ENCODE measurements at places on chromosomes 2 and 18.

GRCh38 chr2:238596571-238597551 lies 170.1 kb downstream of the ASB1 start:
- no peak for DNase-seq

DNA sequence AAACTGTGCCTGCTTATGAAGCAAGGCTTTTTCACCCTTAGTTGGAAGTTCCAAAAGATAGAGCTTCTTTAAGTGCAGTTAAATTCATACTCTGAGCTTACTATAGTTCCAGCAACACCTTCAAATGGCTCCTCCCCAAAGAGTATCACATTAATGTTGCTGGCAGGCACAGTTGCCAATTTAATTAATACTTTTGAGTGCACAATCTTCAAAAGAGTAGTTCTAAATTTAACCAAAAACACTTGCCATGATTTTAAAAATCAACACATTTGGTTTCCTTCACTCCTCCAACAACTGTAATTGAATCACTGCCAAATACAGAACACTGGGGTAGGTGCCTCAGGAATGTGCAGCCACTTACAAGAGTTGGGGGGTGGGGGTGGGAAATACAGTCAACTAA lies 150.6 kb upstream of the UBE2E3 start:
- DNase-seq, result no peak

DNA sequence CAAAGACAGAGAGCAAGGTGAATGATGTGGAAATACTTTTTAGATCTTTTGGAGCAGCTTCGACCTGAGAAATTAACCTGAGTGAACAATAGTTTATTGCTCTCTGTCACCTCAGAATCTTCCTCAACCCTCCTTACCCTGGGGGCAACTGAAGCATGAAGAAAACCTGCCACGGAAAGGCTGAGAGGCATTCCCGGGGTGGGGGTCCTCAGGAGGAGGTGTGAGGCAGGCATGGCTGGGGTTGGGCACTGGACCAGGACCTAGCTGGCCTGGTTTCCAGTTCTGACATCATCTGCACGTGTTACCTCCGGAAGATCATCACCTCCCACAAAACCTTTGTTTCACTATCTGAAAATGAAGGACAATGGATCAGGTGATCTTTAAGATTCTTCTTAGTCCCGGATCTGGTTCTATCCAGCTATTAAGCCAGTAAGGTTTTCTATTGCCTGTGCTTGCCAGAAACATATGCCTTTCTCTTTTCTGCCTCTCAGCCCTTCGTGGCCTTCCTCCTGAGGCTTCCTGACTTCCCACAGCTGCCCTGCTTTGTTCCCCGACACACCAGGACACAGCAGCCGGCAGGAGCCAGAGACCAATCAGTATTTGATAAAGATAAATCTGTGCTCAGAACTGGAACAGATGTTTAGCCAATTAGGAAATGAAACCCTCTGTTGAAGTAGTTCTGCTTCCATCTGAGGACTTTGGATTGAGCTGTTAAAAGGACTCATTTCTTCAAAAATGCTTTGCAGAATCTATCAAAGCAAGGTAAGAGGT lies 232.5 kb downstream of the TDRD15 start:
- no peak for DNase-seq

DNA sequence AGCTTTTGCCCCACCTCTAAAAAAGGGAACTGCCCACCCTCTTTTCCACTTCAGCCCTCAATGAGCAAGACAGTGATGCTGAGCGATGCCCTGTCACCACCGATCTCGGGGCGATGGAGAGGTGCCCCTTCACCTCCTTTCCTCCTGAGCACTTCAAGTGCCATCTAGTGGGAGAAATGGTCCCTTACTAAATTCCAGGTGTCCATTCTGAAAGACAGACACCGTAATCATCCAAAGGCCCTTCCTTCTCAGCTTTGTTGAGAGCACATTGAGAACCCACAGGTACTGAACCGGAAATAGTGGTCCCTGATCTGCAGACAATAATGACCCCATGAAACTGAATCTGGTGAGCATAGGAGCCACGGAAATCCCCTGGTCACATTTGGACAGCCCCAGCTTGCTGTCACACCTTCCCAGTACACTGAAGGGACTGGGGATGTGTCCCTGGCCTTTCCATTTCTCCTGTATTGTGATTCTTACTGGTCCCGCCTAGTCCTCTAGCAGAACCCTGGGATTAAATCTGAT lies 38.5 kb downstream of the KCTD18 start:
- peak; percentile 66 for DNase-seq

DNA sequence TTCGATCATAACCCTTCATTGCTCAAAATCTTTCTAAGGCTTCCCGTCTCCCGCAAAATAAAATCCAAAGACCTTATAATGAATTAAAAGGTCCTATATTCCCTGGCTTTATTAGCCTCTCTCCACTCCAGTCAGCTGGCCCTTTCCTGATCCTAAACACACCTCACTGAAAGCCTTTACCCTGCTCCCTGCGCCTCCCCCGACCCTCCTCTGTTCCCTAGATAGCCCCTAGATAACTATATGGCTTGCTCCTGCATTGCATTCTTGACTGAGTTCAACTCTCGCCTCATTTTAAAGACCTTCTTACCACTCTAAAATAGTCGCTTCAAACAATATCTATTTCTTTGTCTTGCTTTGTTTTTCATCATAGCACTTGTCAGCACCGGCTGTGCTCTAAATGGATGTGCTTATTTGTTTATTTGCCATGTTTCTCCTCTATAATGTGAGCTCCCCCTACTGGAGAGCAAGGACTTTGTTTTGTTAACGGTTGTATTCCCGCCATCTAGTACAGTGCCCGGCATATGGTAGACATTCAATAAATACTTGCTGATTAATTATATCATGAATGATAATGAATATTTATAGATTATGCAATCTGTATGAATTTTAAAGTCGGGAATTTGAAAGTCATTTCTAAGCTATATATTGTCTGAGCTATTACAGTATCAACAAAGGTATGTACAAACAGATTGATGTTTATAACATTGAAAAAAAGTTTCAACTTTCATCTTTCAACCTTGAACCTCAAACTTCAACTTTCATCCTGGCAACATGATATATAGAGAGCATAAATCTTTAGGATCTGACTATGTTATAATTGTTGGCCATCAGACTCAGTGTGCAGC lies 32.4 kb upstream of the VIT start:
- no peak for DNase-seq

DNA sequence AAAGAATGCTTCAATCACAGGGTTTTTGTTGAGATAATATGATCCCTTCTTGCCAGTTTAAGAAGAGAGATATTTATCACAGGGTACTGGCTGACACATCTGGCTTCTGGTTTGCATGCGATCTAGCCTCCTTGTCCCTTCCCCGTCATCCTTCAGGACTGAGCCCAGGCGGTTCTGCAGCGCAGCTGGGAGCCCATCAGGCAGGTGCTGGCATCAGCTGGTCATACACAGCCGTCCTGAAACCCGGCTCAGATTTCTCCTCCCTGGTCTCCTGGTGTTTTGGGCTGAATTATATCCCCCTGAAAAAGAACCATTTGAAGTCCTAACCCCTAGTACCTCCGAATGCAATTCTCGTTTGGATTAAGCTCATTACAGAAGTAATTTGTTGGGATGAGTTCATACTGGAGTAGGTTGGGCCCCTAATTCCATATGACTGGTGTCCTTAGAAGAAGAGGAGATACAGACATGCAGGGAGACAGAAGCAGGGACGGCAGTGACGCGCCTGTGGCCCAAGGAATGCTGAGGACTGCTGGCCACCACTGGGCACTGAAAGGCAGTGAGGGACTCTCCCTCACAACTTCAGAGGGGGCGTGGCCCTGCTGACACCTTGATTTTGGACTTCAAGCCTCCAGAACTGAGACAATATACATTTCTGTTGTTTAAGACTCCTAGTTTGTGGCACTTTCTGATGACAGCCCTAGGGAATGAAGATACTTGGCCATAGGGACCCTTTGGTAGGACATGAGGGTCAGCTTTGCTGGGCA lies 83.9 kb upstream of the ODC1 start:
- DNase-seq, result no peak

DNA sequence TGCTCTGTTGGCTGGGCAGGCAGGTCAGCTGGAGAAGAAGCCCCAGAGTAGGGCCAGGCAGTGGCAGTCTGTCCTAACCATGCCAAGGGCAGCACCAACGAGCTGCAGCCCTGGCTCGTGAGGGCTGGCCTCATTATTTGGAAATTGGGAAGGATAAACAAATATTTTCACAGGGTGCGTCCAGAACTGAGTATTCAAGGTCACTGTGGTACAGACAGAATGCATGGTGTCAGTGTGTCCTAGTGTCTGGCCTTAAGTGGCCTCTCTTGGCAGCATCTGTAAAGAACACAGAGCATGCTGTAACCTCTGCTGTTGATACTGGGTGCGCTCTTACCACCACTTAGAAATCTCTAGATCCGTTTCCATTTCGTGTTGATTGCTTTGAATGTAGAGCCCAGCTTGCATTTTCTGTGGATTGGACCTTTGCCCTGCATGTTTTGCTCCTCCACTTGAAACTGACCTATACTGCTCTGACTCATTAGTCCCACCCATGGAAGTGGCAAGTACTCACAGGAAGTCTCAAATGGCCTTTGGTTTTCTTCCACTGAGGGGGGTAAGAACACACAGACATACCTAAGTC lies 88.2 kb downstream of the GREB1L start:
- no peak for DNase-seq

DNA sequence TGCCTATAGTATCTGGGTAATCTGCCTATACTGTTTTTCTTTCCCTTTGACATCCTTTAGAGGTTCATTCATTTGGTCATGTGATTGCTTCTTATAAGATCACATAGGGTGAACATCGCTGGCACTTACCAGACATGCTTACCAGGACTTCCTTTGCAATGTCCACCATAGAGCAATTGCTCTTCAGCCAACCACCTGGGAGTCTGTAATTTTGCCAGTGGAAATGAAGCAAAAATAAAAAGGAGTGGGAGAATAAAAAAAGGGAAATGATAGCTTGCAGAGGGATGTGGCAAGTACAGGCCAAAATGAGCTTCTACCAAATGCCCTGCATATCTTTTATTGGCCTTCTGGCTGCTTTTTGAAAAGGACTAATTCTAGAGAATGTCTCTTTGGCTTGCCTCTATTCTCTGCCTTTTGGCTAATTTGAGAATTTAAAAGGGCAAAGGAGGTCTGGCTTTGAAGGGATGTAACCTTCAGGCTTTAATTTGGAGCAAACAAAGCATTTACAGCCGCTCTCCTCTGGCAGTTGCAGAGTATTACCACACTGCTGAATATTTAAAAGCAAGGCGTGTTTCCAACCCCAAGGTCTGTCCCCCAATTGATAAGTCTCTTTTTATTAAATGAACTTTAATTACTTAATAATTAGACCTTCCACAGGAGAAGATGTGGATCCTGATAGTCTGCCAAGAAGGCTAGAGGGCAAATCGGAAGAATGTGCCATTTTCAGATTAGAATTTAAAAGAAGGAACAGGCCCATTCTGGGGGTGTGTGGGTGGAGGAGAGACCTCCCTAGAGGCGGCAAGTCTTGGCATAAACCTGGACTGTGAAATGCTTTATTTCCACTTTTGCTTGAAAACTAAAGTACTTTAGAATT lies 557.9 kb downstream of the DCC start:
- DNase-seq, result no peak

DNA sequence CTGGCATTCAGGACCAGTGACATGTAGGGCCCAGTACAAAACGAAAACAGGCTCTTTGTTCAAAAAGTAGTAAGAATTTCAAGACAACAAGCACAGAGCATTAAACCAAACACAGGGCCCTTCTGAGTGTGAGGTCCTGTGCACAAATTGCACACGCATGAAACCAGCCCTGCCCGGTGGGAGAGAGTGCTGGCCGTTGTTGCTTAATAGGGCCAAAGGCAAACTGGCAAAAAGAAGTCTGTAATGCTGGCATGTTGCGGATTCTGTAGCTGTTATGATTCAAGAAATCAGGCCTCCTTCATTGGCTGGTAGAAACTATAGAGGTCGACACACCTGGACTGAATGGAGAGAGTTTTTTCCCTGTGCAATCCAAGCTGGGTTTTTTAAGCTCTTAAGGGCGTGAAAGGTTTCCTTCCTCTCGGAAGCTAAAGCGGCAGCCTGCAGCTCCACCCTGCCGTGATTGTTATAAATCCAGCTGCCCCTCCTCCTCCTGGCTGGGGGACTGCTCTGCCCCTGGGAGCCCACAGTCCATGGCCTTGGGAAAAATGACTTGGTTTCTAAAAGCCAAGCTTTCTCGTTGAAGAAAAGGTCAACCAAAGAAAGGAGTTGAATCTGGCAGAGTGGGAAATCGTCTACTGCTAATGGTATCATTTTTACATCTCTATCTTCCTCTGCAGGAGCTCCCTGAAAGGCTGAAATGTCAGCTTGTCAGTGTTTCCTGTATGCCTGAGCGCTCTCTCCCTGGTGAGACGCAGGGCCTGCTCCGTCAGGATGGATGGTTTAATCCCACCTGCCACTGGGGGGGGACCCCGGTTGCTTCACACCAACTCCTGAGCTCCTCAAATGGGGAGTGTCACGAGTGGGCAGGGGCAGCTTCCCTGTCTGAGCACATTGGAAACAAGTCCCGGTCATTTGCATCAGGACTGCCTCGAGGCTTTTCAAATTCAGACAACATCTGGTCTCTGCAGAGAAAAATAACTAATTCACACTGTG lies 143.6 kb downstream of the ALPK2 start:
- no peak for DNase-seq

GRCh38 chr2:128812183-128812940 lies 493.7 kb upstream of the HS6ST1 start:
- DNase-seq, result no peak

GRCh38 chr2:62136956-62137830 lies 58.7 kb upstream of the B3GNT2 start:
- DNase-seq, result no peak

DNA sequence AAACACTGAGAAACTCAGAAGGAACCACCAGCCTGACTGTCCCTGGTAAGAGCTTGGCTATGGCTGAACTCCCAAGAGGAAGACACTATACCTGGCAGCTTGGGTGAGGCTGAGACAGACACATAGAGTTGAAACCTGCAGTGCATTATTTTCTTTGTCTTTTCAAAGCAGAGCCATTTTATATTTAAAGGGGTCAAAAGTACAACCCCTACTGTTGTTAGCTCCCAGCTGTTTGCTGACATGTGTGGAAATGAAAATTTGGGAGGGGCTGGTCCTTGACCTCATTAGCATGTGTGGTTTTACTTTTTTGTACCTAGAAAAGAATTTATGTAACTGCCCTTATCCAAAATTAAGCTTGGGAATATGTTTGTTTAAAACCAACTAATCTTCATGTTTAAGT lies 309.0 kb downstream of the RPRM start:
- no peak for DNase-seq

DNA sequence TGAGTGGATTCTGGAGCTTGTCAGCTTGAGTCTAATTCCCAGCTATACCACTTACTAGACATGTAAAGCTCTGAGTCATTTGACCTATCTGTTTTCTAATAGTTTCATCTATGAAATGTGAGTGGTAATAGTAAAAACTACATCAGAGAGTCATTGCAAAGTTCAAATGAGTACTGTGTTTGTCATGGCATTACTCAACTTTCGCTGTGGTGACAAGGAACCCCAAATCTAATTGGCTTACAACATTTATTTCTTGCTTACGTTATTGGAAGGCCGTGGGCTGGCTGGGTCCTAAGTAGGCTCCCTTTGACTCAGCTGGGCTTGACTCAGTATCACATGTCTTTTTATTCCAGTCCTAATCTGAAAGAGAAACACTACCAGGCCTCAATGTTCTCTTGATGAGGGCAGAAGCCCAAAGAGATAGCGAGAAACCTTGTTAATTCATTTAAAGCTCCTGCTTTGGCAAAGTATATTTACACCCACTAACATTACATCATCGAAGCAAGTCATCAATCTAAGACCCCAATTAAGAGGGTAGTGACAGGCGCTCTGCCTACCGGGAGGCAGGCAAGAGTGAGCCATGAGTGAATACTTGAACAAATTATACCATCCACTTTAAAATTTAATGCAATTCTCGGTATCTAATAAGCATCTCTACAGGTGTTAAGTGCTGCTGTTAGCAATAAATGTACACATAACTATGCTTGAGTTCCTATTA lies 431.8 kb upstream of the SPHKAP start:
- DNase-seq, result peak; percentile 22
